ENCODE measurements at places on chromosomes 4 and X.

- peak; percentile 3 for DNase-seq
Measured at GRCh38 chr4:136558940-136559494, 973.3 kb downstream of the PCDH18 start.

DNA sequence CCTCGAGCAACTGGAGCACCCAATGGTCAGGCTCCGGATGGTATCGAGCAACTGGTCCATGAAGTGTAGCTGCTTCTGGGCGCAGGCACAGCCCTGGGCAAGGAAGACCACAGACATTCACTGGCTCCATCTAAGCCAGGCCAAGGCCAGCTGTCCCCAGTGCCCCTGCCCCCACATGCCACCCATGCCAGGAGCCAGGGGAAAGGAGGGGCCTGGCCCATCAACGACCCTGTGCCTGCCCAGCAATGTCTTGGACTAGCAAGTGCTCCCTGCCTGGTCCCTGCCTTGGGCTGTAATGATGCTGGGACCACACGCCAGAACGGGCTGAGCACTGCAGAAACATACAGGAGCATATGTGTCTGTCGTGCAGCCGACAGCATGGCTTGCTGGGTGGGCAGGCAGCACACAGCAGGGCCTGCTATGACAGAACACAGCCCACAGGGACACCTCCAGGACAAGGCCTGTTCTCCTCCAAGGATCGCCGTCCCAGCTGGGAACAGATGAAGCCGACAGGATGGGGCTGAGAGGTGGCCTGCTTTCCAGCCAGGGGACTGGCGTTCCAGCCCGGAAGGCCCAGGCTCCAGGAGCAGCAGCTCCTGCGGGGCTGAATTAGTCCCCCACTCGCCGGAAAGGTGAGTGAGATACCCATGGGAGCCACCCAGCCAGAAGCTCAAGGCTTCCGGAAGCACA is 11.4 kb upstream of the TREX2 start:
- DNase-seq: no peak

GRCh38 chr4:105208561-105208960 is 61.9 kb downstream of the TET2 start:
- no peak for DNase-seq

DNA sequence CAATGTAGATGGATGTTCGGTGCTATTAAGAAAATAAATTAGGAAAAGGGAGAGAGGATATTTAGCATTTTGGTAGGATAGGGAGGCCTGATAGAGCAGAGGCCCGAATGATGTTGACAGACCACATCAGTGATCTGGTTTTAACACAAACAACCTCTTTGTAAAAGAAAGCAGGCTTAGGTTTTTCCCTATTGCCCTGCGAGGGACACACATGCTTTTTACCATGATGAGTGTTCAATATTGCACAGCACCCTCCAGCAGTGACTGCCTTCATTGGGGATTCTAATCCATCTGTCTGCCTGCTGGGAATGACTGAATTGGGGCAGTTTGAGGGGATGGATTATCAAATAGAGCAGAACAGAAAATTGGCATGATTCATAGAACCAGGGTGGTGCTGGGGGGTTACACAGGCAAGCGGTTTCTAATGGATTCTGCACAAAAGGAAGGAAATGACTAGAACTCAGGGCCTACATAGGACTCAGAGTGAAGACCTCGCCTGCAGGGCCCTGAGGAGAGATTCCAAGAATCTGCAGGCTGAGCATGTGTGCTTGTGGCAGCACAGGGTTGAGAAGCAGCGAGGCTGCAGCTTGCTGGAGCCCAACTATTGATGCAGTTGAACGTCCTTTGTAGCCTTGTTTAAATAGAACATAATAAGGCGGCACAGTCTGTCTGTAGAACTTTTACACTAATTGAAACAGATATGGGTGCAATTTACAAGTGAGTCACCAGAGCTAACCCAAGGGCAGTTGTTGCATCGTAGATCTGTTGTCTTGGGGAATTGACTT is 58.0 kb downstream of the RHOH start:
- DNase-seq: peak; percentile 53

GRCh38 chrX:3651277-3651676 is 62.2 kb downstream of the PRKX start:
- DNase-seq: no peak

- DNase-seq: no peak
Measured at GRCh38 chr4:172207258-172207657, 394.1 kb downstream of the GALNTL6 start.

DNA sequence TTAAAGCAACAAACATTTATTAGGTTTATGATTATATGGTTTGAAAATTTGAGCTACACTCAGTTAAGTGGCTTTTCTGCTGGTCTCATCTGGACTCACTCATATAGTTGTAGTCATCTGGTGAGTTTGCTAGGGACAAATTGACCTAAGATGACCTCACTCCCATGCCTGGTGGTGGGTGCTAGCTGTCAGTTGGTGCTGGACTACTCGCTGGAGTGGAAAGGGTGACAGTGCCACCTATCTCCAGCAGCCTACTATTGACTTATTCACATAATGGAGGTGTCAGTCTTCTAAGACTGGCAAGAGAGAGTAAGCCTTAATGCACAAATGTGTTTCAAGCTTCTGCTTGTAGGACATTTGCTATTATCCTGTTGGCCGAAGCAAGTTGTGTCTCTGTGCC is 88.2 kb downstream of the TASL start:
- no peak for DNase-seq

- DNase-seq: no peak
Measured at GRCh38 chrX:53188763-53189162, 36.2 kb downstream of the KDM5C start.

DNA sequence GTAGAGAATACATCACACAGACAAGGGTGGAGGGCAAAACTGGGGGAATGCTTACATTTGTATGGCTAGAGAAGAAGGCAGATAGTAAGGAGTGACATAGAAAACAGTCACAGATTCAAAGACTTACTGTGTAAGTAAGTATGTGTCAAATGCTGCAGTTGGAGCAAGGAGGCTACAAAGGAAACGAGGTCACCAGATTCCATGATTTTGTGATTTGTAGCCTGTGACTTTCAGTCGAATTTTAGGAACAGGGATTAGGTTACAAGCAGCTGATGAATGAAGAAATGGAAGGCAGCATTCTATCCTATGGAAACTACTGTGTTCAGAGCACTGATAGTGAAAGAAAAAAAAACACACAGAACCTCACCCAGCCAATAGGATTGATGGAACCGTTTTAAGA is 407.9 kb downstream of the IL15 start:
- DNase-seq: no peak

GRCh38 chr4:17781300-17782287 is at the start of gene FAM184B:
TSS of gene FAM184B (minus strand) at chr4:17781621. CDS start at chr4:17781299, 322 bp downstream.
- no peak for DNase-seq

GRCh38 chr4:142585411-142585810 is 260.7 kb downstream of the INPP4B start:
- DNase-seq: no peak

- DNase-seq: peak; percentile 73
Measured at GRCh38 chr4:162497564-162498167, 333.9 kb upstream of the FSTL5 start.

DNA sequence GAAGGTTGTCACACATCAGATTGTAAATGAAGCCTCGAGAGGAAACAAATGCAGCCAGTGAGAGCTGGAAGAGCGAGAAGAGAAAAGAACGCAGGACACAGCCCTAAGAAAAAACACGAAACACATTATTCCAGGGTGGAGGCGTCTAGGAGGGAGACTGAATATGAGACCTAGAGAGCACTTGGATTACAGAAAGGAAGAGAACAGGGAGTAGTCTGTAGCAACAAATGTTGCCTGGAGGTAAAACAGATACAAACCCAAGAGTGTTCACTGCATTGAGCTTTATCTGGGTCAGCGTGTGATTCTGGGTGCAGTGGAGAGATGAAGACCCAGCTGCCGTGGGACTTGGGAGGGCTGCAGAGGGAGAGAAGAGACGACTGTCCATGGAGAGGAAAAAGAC is 50.1 kb upstream of the SETD7 start:
- DNase-seq: no peak

DNA sequence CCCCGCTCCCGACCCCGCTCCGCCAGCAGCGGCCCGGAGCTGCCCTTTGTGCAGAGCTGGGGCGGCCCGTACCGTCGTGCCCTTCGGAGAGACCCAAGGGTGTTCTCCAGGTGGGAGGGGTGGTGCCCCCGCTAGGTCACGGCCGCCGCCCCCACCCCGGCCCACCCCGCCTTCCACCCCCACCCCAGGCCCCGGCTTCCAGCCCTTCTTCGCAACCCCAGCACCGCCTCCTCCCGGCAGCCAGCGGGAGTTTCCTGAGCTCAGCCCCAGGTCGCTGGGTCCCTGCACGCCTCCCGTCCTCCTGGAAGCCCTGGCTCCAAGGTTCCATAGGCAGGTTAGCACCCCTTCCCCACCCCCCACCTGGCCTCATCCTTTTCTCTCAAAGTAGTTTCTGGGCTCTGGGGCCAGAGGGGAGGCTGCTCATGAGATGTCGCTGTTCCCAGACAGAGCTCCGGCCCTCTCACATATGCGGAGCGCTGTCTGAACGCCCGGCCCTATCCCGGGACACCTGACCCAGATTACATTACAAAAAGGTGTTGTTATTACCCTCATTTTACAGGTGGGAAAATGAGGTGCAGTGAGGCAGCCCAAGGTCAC is 25.2 kb upstream of the FGFR3 start:
- peak; percentile 47 for DNase-seq

- no peak for DNase-seq
Measured at GRCh38 chrX:23898412-23898959, 9.3 kb downstream of the APOO start.

GRCh38 chrX:64202808-64203325 is 2.6 kb downstream of the AMER1 start:
- DNase-seq: no peak

DNA sequence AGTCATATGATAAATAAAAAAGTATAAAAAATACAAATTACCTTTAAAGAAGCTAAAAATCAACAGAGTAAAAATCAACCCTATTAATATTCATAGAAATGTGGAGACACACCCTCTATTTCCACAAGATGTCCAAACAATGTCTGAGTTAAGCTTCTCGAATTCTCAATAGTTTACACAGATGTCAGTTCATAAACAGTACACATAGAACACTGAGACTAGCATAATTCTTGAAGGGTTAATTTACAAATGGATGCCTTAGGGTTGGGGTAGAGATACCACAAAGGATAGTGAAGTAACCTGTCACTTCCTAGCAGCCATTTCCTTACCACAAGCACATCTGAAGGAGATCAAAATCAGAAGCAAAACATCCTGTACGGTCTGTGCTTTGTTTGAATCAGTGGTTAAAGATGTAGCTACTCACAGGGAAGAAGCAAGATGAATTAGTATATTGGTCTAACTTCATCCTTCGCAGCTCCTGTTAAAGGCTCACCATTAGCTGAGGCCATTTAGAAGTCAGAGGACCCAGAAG is 2393.9 kb downstream of the ARAP2 start:
- DNase-seq: no peak

- DNase-seq: peak; percentile 75
Measured at GRCh38 chr4:86972997-86973396, 38.2 kb downstream of the AFF1 start.

- peak; percentile 48 for DNase-seq
Measured at GRCh38 chr4:7367406-7367805, 67.3 kb downstream of the PSAPL1 start.

DNA sequence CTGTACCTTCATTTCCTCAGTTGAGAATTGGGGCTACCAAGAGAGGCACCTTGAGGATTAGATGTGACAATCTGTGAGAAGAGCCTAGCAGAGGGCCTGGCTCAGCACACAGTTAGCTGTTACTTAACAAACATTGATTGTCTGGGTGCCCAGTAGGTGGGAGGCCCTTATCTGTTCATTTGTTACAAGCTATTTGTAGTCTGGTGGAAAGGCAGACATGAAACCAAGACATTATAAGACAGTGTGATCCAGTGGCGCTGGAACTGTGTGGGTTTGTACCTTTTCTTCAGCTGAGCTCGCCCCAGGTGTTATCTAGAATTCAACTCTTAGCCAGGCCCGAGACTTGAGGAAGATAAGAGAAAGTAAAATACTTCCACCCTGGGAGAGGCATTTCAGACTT is 16.9 kb downstream of the AKAP4 start:
- no peak for DNase-seq

DNA sequence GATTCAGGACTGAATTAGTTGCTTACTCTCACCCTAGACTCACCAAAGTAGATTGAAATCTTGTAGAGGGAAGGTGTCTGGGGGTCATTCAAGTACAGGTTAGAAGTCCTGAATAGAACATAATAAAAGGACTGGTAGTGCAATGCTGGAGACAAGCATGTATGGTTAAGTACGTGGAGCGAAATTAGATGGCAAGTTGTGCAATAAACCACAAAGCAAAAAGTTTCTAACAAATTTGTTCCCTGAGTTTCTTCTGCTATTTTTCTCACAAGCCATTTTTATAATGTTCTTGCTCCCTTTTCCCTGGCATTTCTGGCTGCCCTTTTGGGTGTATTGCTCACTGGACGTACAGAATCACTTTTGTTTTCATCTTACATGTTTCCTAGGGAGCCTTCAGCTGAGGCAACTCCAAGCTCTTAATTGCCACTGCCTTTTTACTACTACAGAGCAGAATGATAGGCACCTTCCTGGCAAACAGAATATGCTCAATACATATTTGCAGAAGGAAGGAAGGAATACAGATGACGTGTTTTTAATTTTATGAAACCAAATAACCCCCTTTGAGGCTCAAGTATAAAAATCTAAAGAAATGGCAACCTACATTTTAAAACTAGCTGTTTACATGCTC is 23.4 kb downstream of the LANCL3 start:
- DNase-seq: no peak

DNA sequence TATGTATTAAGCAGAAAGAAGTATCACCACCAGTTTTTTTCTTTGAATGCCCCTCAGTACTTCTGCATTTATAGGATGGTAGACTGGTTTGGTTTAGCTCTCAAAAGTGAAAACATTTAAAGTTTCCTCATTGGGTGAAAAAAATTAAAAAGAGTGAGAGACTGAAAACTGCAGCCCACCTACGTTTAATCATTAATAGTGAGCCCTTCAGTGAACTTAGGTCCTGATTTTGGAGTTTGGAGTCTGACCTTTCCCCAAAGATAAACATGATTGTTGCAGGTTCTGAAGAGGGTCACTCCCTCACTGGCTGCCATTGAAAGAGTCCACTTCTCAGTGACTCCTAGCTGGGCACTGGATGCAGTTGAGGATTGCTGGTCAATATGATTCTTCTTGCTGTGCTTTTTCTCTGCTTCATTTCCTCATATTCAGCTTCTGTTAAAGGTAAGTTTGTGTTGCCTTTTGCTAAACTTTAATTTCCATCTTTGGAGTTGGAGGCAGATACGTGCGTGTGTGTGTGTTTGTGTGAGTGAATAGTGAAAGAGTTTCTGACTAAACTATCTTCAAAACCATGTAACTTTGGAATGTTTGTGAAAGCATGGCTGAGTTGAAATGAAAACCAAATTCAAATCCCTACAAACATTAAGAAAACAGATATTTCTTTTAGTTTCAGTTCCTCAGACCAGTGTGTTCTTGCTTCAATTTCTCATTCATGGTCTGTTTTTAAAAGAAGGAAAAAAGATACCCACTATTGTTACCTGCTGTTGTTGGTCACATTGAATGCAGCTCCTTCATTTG is at the start of gene MTTP:
Gene MTTP (plus strand): TSS at position 295 of the 795 bp plus-strand sequence. CDS start 86 bp downstream, at position 381.
- DNase-seq: no peak

DNA sequence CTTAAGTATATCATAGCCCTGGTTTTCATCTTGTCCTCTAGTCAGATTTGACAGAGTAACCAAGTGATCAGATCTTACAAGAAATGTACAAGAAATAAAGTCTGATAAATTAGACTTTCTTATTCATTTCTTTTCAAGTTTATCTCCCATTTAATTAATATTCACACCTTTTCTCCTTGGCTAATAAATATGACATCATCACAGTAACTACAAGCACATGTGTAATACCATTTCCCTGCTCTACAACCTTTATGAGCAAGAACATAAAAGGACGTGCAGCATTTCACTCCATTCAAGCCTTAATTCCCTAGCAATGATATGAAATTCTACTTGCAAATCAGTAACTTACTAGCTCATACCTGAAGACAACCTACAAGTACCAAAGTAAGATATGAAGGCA is 88.5 kb downstream of the BRWD3 start:
- DNase-seq: no peak

Data from stomach (tissue), 19 donors.